ENCODE measurements at places on chromosomes 2 and 18.

GRCh38 chr2:145265244-145265643 lies 745.3 kb upstream of the ZEB2 start:
- DNase-seq = no peak

GRCh38 chr2:234996069-234996940 lies 44.5 kb downstream of the SH3BP4 start:
- no peak for DNase-seq

DNA sequence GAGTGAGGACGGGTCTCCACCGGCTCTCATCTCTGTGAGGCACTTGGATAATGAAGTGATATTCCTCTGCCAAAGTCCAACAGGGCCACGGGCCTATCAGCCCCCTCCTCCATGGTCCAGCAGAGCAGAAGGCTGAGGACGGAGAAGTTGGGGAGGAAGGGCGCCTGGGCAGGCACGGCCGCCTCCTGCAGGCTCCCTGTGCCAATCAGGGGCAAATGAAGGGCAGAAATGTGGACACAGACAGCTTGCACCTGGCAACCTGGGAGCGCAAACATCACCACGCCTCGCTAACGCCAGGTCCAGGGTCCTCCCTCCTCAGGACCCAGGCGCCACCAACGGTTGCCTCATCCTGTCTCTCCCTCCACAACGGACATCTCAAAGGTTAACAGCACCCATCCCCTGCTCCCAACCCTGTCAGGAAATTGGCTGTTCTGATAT lies 24.3 kb downstream of the SMAD7 start:
- no peak for DNase-seq

DNA sequence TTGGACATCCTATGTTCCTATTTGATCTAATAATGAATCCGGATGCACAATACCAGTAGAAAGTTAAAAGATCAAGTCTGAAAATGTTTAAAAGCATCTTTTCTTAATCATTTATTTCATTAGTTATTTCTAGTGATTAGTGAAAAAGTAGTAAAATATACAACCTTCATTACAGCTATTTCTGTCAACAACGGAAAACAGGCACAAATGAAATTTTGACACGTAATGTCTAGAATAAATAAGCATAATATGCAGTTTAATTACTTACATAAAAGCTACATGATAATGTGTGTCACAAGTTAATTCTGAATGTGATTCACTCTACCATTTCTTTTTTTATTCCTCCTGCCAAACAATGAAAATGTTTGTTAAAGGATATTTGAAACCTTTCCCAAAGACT lies 216.1 kb downstream of the MYCN start:
- no peak for DNase-seq

DNA sequence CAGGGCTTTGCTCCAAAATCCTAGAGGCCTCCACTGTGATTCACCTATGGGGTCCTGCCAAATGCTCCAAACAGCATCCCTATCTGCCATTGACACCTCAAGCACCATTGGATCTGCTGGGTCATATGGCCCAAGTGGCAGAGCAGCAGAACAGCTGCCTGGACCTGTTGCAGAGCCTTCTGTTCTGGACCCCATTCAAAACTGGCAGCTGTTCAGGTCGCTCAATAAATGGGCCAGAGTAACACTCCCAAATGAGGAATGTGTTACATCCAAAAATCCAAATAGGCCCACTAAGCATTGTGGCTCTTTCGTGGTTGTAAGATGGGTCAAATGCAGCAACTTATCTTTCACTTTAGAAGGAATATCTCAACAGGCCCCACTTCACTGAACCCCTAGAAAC lies 783.6 kb downstream of the DCDC2C start:
- no peak for DNase-seq

GRCh38 chr18:63255435-63255834 lies 64.1 kb downstream of the BCL2 start:
- no peak for DNase-seq

- no peak for DNase-seq
Observed at GRCh38 chr2:106111882-106112571, 82.1 kb downstream of the UXS1 start.

- no peak for DNase-seq
Observed at GRCh38 chr2:120634533-120634932, 101.1 kb upstream of the GLI2 start.

- no peak for DNase-seq
Observed at GRCh38 chr2:9166579-9167377, 39.8 kb upstream of the ASAP2 start.

GRCh38 chr18:48034651-48035555 lies 104.4 kb upstream of the SMAD2 start:
- no peak for DNase-seq

- DNase-seq = no peak
Observed at GRCh38 chr2:86482034-86482433, 40.9 kb downstream of the KDM3A start.

DNA sequence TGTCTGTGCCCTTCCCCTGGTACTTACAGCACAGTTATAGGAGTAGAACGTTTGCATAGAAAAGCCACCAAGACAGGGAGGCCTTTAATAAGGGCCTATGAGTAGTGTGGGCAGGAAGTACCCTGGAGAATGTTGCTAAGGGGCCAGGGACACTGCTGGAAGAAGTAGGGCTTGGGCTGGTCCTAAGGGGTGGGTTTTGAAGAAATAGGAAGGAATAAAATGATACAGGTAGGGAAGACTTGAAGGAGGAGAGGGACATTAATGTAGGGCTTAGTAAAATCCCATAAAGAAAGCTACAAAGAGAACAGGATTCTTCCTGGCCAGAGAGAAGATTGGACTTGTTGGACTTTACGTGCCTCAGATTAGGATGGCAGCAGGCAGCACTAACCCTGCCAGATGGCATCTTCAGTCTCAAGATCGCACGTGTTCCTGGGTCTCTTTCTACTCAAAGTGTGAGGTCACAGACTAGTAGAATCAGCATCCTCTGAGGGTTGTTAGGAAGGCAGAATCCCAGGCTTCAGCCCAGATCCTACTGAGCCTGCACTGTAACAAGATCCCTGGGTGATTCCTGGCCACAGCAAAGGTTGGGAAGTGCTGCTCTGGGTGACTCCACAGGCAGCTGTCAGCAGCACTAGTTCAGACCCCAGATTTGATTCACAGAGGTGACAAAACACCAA lies 39.2 kb downstream of the EPAS1 start:
- no peak for DNase-seq

DNA sequence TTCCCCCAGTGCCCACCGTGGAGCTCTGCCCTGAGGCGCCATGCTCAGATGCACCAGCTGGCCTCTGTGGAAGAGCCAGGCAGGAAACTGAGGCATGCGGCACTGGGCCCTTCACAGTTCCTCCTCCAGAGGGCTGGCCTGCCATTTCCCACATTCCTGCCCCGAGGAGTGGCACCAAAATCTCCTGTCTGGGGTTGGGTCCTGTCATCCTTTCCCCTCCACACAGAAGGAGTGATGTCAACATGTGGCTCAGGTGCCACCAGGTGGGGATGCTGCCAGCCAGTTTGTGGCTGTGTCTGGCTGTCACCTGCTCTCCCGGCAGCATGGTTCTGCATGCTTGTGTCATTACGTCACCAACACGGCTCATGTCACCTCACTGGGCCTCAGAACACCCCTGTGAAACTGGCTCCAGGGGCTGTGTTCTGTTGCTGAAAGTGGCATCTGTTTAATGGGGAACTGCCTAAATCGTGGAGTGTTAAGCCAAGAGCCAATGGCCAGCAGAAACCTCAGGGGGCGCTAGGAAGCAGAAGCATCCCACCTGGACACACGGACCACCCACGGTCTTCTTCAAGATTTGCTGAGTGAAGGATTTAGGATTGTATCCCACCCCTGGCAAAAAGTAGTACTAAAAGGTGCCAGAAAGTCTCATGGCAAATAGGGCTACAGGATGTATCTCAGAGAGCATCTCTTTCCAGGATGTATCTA lies 51.3 kb downstream of the ZAP70 start:
- DNase-seq = no peak

GRCh38 chr2:209413311-209414014 lies 10.4 kb upstream of the MAP2 start:
- no peak for DNase-seq

- DNase-seq = no peak
Observed at GRCh38 chr2:219538504-219538951, 5.1 kb downstream of the CHPF start.

DNA sequence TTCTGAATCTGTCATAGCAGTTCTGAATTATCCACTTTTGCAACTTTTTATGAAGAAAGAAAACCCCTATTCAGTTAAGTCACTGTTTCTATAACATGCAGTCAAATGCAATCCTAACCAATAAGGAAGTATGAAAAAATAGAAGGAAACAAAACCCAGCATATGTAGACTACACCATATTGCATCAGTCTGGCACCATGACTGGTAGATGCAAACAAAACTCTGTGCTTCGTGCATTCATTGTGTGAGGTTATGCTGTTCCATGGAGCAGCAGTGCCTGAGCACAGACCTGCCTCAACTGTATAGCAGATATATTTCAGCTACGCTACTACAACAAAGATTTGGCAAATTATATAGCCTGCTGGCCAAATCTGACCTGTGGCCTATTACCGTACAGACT lies 325.5 kb downstream of the LRP1B start:
- no peak for DNase-seq

- no peak for DNase-seq
Observed at GRCh38 chr2:1462994-1463393, 49.7 kb downstream of the TPO start.

GRCh38 chr2:125684256-125684655 lies 971.7 kb upstream of the GYPC start:
- no peak for DNase-seq

- DNase-seq = no peak
Observed at GRCh38 chr2:240974771-240975572, 23.4 kb upstream of the SNED1 start.

DNA sequence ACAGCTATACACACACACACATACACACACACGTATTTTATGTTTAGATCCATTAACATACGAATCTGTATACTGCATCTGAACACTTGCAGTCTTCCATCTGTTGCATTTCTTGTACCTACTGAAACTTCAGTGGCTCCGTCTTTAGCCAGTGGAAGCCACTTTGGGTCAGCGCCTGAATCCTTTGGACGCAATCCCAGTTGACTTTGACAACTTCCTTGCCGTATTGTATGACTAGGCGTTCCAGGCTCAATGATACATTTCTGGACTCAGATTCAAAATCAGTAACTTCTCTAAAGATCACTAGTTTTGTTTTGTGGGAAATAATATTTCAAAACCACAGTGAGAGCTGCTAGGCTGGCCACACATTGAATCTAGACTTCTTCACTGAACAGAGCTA lies 101.5 kb upstream of the GPC1 start:
- no peak for DNase-seq

All from HAP-1 (cell line).